T-cell (primary cell): ENCODE measurements at places on chromosomes 3 and 15.

DNA sequence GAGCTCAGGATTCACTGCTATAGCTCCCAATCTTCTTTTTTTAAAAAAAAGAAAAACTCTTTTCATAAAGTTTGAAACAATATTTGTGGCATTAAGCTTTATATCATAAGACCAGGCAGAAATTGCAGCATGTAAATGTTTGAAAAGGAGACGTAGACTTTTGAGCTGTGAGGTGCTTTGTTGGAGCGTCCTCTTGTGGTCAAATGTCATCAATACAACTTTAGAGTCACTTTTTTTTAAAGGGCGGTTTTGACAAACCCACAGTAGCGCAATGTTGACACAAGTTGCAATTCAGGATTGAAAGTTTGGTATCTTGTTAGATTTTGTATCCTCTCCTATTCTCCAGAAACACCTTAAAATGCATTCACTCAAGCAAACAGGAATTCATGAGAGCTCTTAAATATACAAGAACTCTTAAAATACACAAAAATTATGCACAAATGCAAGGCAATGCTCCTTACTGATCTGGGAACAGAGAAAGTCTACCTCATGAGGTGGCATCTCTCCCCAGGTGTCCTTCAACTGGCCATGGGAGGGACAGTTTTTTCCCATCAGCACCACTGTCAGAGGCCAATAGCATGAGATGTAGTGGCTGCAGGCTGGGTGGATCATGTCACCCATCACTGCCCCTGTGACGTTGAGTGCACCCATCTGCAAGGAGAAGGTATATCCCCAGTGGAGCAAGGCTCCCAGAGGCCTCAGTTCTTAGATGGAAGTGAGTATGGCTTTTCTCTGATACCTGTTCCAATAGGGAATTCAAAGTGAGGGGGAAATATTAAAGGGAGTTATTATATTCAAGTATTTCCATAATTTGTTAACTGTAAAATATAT lies 70.7 kb downstream of the ANXA2 start:
- peak; percentile 2 for DNase-seq

DNA sequence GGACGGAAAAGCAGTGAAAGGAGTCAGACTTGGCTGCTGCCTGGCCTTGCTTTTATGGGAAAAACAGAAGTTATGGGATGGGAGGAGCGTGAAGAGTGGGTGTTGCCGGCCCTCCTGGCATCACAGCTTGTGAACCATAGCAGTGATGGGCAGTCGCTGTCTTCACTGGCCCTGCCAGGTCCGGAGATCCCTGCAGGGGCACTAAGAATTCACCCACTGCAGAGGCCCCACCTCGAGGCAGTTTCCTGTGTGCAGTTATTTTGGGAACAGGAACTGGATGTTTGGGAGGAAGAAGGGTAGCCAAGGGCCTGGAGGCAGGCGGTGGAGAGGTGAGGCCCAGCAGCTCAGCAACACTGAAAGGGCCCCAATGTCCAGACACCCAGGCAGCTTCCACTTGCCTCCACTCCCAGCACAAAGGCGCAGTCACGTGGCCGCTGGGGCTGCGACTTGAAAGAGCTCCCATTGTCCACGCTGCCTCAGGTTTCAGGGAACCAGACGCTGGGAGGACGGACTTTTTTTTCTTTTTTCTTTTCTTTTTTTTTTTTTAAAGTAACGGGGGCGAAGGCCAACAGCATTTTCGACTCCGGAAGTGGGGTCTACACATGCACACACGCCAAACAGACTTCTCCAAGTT lies 255.6 kb downstream of the ZNF621 start:
- DNase-seq: no peak

DNA sequence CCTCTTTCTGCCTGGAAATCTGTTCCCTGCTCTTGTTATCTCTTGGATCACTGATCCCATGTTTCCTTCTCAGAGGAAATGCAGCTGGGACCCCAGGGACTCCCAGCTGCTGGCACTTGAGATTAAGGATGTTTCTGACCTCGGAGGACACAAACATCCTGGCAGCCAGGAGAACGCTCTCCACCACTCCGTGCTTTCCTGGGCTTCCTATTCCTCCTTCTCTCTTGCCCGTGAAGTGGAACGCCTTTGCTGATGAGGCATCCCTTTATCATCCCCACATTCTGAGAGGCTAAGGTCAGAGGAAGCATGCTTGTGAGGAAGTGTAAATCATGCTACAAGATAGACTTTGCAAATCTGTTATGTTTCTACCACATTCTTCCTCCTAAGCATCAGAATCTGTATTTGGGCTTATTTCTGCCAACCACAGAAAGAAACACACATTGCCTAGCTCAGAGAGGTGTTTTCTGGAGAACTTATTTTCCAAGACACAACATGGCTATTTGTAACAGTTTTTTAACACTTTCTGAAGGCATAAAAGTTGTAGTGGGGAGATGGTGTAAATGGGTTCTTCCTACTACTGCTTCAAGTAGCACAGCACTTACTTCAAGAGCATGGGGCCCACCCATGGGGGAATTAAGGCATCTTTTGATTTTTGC lies 25.6 kb upstream of the LDHAL6B start:
- DNase-seq: no peak

DNA sequence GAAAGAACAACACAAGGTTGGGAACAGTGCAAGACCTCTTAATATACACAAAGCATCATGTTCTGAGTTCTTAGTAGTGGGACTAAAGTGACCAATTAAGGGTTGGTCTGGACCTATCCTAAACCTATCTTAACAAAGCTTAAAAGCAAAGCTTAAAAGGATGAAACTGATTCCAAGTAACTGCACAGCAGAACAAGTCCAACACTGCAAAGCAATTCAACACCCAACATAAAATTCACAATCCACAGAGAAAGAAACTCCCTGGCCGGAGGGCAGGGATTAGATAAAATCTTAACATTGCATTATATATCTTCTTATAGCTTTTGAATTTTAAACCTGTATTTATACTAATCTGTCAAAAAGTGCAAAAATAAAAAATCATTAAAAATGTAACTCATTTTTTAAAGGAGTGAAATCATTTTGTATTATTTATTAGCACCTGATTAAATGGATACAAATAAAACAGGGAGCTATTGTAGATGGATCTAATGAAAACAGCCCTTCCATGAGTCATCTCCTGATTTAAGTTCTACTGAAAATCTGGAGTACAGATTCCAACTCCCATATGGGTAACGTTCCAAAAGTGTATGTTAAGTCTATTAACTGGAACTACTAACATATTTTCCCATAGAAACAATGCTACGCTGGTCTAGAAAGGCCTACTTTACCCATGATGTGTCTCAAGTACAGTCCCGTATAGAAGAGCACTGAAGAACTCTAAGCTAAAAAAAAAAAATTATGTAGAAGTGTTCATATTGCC lies 34.9 kb downstream of the PIK3R4 start:
- DNase-seq: no peak

GRCh38 chr15:101499863-101500713 lies 10.6 kb upstream of the PCSK6 start:
- no peak for DNase-seq

GRCh38 chr3:32841867-32842470 lies 24.2 kb downstream of the TRIM71 start:
- DNase-seq: no peak
